ENCODE measurements at places on chromosomes 5 and 9. TPM values are rescaled to one million over a fixed set of nuclear protein-coding genes. Genes with fewer than 3 reads are reported as not detected.

GRCh38 chr5:175133185-175133584, 310.8 kb downstream of the DRD1 start:
- H3K36me3 ChIP-seq, result no peaks in the 10 kb centered on the region
- no peak for DNase-seq
- no peak overlapping the region for H3K4me3 ChIP-seq
- peaks cover 2% of the 10 kb centered on the region for H3K27me3 ChIP-seq
- no peaks in the 10 kb centered on the region for H3K4me1 ChIP-seq

Gene BARHL1
- total RNA-seq, result not detected

DNA sequence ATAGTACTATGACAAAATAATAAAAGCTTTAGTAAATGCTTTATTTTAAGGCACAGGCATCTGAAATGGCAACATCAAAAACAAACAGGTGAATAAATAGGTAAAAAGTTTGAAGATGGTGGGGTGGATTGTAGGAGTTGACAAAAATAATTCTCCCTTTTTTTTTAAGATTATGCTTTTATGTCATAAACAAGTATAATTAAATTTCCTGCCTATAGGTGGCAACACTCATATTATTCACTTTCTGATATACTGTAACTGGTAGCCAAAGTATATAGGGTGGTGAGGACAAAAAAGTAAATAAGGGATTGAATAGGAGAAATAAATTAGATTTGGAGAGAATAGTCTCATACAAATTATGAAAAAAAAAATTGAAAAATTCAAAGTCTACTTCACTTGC, 120.0 kb upstream of the ACOT12 start:
- H3K4me1 ChIP-seq, result no peaks in the 10 kb centered on the region
- H3K27ac ChIP-seq, result no peak overlapping the region
- no peak overlapping the region for H3K4me3 ChIP-seq

GRCh38 chr5:68190619-68191018, 24.9 kb upstream of the PIK3R1 start:
- H3K27me3 ChIP-seq, result no peaks in the 10 kb centered on the region
- H3K4me3 ChIP-seq, result no peak overlapping the region
- H3K4me1 ChIP-seq, result peaks cover 11% of the 10 kb centered on the region
- no peak overlapping the region for H3K27ac ChIP-seq
- no peaks in the 10 kb centered on the region for H3K36me3 ChIP-seq

GRCh38 chr9:3733039-3733408, 207.2 kb upstream of the RFX3 start:
- no peak overlapping the region for H3K4me3 ChIP-seq
- DNase-seq, result no peak
- H3K36me3 ChIP-seq, result no peaks in the 10 kb centered on the region
- H3K27ac ChIP-seq, result no peak overlapping the region

DNA sequence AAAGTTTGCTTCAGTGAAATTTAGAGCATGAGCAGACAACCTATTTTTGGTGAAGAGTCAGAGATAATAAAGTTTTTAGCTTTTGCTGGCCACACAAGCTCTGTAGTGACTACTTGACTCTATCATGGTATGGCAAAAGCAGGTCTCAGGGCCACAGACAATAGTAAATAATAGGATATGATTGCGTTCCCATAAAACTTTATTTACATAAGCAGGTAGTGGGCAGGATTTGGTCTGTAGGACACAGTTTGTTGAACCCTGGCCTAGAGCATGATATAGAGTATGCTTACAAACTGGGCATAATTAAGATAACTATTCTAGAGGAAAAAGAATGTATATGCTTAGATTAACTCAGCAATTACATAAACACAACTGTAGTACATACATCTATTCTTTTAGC, 30.1 kb downstream of the ITGA1 start:
- H3K27me3 ChIP-seq, result no peaks in the 10 kb centered on the region
- DNase-seq, result no peak
- H3K27ac ChIP-seq, result no peak overlapping the region
- H3K4me3 ChIP-seq, result no peak overlapping the region
- H3K4me1 ChIP-seq, result no peaks in the 10 kb centered on the region

DNA sequence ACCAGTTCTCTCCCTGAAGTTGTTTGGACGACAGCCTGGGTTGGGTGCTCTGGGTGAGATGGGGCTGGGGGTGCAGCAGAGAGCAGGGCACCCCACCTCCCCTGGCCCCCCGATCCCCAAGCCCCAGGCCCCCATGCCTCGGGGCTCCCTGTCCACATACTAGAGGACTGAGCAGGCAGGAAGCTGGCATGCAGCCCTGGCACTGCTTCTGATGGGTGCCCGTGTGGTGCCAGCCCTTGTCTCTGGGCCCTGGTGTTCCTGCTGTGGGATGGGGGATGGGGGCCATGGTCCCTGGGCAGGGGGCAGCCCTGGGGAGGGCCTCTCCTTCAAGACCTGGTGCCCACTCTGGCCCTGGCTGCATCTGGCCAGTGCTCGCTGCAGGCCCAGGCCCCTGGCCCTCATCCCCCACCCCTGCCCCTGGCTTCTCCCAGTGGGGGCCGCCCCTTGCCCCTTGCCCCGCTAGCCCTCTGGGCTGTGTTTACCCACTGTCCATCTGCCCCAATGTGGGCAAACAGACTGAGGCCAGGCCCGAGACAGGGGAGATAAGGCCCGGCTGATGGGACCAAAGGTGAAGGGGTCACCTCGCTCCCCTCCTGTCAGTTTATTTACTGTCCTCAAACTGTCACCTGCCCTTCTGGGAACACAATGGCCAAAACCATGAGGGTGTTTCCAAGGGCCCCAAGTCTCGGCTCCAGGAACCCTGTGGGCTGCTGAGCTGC, 67.3 kb upstream of the RXRA start:
- H3K36me3 ChIP-seq, result no peaks in the 10 kb centered on the region
- DNase-seq, result no peak
- no peaks in the 10 kb centered on the region for H3K4me1 ChIP-seq

- DNase-seq, result no peak
- H3K27me3 ChIP-seq, result no peaks in the 10 kb centered on the region
- no peaks in the 10 kb centered on the region for H3K4me1 ChIP-seq
- H3K27ac ChIP-seq, result no peak overlapping the region
- H3K36me3 ChIP-seq, result no peaks in the 10 kb centered on the region
- H3K4me3 ChIP-seq, result no peak overlapping the region
Measured at GRCh38 chr5:127446626-127447025, 70.8 kb upstream of the PRRC1 start.

- no peak overlapping the region for H3K4me3 ChIP-seq
- no peaks in the 10 kb centered on the region for H3K36me3 ChIP-seq
- H3K4me1 ChIP-seq, result no peaks in the 10 kb centered on the region
- no peak overlapping the region for H3K27ac ChIP-seq
Measured at GRCh38 chr9:80792726-80793125, 896.6 kb downstream of the TLE1 start.
